ENCODE measurements at places on chromosomes 6 and 20.

- DNase-seq, result no peak
Observed at GRCh38 chr6:34676140-34676539, 20.4 kb downstream of the ILRUN start.

DNA sequence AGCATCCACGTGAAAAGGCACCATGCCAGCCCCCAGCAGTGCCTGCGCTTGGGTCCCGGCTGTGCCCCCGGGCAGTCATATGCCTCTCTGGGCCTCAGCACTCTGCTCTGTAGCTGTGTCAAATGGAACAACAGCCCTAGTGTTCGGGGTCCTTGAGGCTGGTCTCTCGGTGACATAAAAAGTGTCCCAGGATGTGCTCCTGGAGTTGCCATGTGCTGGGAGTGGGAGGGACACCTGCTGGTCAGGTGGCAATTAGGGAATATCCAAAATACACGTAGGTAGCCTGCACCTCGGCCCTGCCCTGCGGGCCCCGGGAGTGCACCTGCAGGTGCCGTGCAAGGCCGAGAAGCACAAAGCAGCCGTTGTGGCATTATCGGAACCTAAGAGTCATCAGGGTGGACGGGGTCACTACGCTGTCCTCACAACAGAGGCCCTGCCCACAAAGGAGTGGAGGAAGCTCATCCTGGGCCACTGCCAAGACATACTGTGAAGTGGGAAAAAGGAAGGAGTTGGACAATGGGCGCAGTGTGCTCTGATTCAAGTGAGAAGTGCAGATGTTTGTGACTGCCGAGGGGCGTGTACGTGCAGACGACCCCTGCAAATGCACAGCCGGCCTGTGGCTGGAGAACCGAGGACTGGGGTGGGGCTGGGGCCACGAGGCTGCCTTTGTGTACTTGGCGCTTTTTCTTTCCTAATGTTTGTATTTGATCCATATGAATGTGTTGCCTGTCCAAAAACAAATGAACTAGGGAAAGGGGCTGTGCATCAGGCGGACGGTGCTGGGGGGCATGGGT, 24.6 kb downstream of the SLCO4A1 start:
- no peak for DNase-seq

GRCh38 chr6:13190376-13190775, 138.0 kb downstream of the TBC1D7 start:
- DNase-seq, result no peak

DNA sequence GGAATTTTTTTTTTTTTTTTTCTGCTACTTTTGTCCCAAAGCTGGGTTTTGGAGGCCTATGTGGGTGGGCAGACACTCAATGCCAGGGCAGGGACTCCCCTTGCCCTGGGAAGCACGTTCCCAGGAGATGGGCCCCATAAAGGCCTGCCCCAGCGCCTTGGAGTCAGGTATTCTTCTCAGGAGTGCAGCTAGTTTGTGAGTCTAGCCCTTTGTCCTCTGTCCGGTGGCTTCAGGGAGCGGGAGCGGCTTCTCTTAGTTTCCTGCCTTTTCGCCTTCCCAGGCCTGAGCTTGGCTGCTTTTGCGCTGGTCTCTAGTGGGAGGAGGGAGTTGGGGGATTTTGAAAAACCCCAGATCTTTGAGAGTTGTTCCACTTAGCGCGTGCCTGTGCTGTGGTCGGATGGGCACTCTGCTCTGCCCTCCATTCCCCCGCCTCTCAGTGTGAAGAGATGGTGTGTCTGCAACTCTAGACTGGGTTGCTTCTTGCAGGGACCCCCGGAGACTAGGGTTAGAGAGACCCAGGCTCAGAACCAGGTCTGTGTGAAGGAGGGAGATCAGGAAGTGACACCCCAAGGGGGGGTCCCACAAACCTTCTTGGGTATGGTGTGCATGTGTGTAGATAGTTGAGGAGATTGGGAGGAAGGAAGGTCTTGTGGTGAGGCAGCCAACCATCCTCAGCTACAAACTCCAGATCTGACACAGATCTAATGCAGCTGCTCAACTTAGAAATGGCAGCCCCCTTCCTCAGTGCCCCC, 1.3 kb downstream of the PLCG1 start:
- DNase-seq, result no peak

DNA sequence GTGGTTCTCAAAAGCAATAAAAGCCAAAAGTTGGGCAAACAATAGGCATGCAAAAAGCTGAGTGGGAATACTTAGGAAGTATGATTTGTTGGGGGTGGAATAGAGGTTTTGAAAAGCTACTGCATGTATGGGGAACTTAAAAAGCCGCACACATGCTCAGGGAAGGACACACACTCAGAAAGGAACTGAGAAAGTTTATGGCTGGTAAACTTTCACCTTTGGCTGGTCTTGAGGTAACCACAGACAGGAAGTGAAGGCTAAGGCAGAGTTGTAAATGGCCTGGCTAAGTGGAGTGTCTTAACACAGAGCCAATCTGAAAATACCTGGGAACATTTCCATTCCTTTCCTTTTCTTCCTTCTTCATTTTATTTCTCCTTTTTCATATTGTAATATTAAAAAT, 134.5 kb upstream of the EXOC2 start:
- no peak for DNase-seq

- no peak for DNase-seq
Observed at GRCh38 chr6:29726001-29726400, 2.8 kb downstream of the HLA-F start.

DNA sequence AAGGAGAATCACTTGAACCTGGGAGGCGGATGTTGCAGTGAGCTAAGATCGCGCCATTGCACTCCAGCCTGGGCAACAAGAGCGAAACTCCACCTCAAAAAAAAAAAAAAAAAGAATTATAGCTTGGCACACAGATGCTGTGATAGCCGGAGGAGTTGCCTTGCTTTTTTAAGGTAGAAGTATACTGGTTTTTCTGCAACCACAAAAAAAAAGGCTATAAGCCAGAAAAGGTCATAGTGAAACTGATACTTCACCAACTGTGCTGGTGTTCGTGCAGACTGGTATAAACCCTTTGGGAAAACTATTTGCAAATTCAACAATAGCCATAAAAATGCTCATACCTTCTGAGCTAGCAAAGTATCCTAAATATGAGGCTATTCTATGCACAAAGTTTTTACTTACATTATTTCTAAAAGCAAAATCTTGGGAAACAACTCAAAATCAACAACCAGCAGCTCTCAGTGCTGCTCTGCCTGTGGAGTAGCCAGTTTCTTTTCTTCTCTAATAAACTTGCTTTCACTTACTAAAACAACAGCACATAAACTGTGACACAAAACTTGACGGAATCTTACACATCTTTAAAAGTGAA, 44.0 kb downstream of the B4GALT5 start:
- DNase-seq, result no peak

DNA sequence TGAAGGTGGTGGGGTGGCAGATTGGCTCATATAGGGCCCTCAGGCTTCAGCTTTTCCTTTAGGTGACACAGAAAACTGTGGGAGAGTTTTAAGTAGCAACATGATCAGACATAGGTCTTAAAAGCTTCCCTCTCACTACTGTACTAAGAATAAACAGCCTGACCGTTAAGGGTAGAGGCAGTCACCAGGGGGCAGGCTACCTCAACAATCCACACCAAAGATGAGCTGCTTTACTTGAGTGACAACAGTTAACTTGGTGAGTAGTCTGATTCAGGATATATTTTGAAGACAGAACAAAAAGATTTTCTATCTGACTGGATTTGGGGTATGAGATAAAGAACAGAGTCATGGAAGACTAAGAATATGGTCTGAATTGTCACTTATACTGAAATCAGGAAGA, 193.1 kb upstream of the SHLD1 start:
- peak; percentile 44 for DNase-seq

GRCh38 chr6:22328474-22328873, 31.6 kb upstream of the PRL start:
- DNase-seq, result no peak

GRCh38 chr6:113047148-113047547, 700.0 kb downstream of the RFPL4B start:
- no peak for DNase-seq

DNA sequence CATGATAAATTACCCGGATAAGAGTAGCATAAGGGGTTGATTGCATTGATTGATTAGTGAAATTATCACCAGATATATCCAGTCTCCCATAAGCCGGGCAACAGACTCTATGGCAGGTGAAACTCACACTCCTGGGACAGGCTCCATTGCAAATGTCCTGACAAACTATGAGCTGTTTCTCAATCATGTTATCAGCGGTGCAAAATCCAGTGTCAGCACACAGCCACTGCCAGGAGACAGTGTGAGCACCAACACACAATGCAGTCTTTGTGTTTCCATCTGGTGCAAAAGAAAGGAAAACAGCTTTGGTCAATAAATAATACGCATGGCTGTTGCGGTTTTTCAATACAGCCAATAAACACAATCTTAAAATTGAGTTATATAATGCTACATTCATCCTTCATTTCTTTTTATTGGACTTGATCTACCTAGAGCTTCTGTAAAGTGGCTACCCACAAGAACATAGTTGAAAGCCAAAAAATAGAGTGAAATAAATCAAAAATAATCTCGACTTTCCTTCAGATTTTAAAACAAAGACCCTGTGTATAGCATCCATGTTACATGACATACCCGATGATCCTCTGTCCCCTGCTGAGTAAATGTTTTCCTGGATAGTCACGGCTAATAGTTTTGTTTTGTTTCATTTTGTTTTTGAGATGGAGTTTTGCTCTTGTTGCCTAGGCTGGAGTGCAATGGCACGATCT, 64.3 kb upstream of the AFDN start:
- no peak for DNase-seq

DNA sequence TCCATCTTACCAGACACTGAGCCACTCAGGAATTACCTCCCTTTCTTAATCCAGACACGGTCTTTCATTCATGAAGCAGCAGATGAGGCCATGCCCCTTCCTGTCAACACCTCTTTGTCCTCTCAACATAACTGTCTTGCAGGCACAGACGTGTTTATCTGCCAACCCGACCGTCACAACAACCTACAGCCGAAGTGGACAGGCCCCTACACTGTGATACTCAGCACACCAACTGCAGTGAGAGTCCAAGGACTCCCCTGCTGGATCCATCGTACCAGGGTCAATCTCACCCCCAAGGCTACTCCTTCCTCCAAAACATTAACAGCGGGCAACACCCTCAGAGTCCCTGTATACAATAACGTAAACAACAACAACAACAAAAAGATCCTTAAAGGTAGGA, 30.6 kb upstream of the ULBP3 start:
- no peak for DNase-seq

GRCh38 chr6:129646642-129647041, 63.3 kb downstream of the ARHGAP18 start:
- no peak for DNase-seq

- no peak for DNase-seq
Observed at GRCh38 chr6:79872986-79873385, 74.4 kb downstream of the ELOVL4 start.

GRCh38 chr6:42981836-42982235, 2.5 kb upstream of the PPP2R5D start:
- DNase-seq, result no peak

GRCh38 chr6:10402648-10403311, 12.1 kb downstream of the TFAP2A start:
- DNase-seq, result no peak

- no peak for DNase-seq
Observed at GRCh38 chr20:37531856-37532255, 4.2 kb upstream of the BLCAP start.

- no peak for DNase-seq
Observed at GRCh38 chr6:121826156-121826810, 390.8 kb downstream of the GJA1 start.

DNA sequence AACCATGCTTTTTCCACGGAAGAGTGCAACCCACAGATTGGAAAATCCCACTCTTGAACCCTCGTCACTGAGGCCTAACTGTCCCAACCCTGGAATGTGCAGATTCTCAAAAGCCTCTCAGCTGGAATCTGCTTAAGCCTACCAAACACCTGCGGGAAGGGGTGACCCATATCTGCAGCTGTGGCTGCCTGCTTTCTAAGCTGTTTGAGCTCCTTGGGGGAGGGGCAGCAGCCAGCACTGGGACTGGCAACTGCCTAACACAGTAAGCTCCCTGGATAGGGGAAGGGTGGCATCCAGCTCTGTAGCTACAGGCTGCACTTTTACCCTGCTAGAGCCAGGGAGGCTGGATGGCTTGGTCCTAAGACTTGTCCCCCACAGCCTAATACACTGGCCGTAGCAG, 579.6 kb downstream of the COL12A1 start:
- no peak for DNase-seq

DNA sequence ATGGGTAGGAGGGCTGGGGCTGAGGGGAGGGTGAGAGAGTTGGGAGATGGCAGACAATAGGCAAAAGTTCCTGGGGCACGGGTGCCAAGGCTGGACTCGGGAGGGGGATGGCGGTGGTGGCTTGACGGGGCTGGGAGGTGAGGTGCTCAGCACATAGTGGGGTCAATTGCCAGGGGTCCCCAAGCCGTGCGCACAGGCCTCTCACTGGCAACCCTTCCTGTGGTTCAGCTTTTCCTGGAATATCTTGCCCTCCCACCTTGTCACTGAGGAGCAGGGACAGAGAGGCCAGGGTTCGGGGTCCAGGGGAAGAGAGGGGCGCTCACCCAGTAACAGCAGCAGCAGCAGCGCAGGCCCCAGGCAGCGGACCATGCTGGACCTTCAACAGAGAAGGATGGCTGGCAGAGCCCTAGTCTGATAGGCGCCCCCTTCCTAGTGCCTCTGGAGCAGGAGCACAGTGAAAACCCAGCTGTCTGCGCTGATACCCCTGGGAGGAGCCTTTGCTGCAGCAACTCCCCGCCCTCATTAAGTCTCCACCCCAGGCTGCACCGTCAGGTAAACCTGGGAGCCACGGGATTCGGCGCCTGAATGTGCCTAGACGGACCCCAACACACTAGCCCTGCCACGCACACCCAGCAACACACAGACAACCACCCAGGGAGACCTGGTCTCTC, at the start of gene GFRA4:
GFRA4 (minus strand) TSS at position 369 of the 671 bp plus-strand sequence; CDS start at position 369, 0 bp downstream.
- no peak for DNase-seq

GRCh38 chr20:43800186-43800585, 73.4 kb upstream of the GTSF1L start:
- no peak for DNase-seq

DNA sequence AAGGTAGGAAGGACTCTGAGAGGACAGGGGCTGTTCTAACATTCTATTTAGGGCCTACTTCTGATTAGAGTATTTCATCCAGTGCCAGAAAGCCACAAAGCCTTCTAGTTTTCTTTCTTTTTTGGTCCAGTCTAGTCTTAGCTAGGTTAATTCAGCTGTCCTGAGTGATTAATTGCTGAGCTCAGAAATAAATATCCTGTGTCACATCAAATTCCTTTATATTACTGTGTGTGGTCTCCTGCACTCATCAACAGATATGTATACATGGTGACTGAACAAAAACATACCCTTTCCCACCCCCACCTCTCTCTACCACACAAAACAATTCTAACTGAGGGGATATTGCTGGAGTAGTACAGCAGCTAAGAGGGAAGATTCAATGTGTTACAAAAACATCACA, 601.5 kb upstream of the NRSN1 start:
- no peak for DNase-seq
